ENCODE measurements at places on chromosomes 3 and 15.
A peak's percentile ranks its signal among the peaks of the same experiment; 100 is the strongest.

- DNase-seq = no peak
These were observed 777 bp downstream of the GPR160 start for GRCh38 chr3:170038434-170039110.

DNA sequence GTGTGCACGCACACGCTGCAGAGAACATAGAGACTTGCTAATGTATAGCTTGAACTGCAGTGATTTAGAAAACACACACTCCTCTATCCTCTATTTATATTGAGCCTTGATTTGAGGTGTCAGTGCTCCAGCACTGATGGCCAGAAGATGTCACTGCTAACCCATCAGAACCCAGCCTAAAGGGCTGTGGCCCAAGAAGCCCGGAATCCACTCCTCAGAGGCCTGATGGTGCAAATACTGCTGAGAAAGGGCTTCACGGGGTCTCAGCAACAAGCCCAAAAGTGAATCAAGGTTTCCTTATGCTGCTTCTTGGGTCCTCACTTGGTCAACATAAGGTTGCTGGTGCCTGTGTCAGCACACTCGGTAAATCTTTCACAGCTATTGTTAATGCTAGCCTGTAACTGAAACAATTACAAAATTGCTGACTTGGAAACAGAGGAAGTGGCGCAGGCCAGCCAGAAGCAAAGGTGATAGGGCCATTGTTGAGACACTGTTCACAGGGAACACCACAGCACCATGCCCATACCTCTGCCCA lies 60.3 kb downstream of the HEG1 start:
- peak; percentile 43 for DNase-seq

GRCh38 chr3:185828755-185829154 lies 3.9 kb upstream of the IGF2BP2 start:
- no peak for DNase-seq

GRCh38 chr3:101170062-101170771 lies 150.2 kb downstream of the IMPG2 start:
- DNase-seq = no peak

- peak; percentile 35 for DNase-seq
These were observed 1.2 kb downstream of the SNX22 start for GRCh38 chr15:64152507-64153387.

DNA sequence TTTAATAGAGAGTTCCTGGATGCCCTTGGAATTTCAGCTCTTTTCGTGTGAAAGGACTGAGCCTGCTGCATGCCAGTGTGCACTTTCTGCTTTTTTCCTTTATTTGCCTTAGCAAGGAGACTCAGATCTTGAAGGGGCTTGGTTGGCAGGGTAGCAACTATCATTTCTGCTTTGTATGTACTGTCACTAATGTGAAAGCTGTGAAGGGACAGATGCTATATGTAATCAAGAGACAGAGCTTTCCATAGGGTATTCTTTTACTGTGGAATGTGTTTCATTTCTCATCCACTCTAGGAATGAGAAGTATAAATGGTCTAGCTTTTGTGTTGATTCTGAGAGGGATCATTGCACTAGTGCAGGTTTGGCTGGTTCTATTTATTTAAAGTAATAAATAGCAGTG lies 332.5 kb upstream of the MANF start:
- DNase-seq = no peak

DNA sequence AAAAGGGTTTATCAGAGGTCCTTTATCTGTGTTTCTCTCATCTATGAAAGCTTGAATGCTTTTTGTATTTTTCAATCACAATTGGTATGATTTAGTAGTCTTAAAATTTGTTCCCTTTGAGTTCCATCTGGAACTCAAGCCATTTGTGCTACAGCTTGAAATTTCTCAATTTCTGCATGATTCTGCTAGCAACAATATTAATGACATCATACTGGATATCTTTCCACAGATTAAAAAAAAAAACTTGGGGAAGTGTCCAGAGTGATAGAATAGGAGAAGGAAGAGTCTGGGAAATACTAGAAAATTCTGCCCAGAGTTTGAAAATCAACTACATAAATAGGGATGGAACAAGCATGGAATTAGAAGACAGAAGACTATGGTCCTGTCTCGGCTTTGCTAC lies 9.3 kb upstream of the FBN1 start:
- no peak for DNase-seq

GRCh38 chr15:22868928-22869327 lies 30.5 kb downstream of the NIPA2 start:
- no peak for DNase-seq
